ENCODE measurements at places on chromosomes 11 and 22.

DNA sequence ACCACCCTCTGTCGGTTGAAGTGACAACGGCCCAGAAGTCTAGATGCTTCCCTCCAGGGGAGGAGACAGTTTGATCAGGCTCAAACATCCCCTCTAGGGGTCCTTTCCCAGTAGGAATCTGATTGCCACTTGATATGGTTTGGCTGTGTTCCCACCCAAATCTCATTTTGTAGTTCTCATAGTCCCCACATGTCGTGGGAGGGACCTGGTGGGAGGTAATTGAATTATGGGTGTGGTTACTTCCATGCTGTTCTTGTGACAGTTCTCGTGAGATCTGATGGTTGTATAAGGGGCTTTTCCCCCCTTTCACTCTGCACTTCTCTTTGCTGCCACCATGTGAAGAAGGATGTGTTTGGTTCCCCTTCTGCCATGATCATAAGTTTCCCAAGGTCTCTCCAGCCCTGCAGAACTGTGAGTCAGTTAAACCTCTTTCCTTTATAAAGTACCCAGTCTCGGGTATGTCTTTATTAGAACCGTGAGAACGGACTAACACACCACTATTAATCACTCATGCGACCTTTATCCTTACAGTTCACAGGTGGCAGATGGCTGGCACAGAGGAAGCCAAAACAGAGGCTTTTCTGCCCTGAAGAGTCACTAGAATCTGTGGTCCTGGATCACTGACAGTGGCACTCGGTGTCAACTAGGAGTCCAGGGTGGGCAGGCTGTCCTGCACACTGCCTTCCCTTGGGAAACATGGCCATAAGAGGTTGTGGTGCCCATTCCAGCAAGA lies 21.6 kb downstream of the ASPHD2 start:
- no peak for DNase-seq

GRCh38 chr11:68840661-68841653 lies 759 bp downstream of the CPT1A start:
- peak; percentile 12 for DNase-seq

DNA sequence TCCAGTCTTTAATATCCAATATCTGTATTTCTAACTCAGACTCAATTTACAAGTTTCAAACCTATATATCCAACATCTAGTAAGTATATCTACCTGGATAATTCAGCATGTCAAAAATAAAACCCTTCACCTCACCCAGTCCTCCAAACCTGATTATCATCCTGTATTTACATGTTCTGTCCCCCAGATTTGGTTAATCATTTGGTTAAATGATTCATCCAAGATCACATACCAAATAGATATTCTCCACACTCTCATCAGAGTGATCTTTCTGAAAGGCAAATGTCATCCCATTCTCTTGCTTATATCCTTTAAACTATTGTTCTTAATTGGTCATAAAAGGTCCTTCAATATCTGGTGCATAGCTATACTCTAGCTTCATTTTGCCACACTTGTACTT lies 199.0 kb downstream of the SOX6 start:
- DNase-seq = no peak

GRCh38 chr22:27462190-27462589 lies 339.4 kb downstream of the MN1 start:
- no peak for DNase-seq

DNA sequence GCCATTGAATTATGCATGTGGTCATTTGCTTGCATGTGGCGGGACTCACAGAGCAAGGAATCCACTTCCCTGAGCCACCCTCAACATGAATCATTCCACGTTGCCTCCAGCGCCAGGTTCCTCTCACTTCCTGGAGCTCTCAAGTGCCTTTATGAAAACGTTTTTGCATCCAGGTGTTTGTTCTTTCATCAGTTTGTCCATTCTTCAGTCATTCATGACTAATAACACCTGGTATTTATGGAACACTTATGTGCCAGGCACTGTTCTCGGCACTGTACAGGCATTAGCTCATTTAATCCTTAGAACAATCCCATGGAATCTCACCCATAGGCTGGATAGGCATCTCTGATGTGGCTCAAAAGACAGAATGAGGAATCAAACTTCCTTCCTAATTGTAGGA lies 256.1 kb upstream of the SYN3 start:
- no peak for DNase-seq

- DNase-seq = no peak
Measured at GRCh38 chr11:64120951-64121569, 44.9 kb downstream of the MACROD1 start.

- DNase-seq = no peak
Measured at GRCh38 chr11:70826541-70827335, 425.6 kb downstream of the SHANK2 start.

GRCh38 chr11:26522912-26523610 lies 49.0 kb downstream of the MUC15 start:
- no peak for DNase-seq

DNA sequence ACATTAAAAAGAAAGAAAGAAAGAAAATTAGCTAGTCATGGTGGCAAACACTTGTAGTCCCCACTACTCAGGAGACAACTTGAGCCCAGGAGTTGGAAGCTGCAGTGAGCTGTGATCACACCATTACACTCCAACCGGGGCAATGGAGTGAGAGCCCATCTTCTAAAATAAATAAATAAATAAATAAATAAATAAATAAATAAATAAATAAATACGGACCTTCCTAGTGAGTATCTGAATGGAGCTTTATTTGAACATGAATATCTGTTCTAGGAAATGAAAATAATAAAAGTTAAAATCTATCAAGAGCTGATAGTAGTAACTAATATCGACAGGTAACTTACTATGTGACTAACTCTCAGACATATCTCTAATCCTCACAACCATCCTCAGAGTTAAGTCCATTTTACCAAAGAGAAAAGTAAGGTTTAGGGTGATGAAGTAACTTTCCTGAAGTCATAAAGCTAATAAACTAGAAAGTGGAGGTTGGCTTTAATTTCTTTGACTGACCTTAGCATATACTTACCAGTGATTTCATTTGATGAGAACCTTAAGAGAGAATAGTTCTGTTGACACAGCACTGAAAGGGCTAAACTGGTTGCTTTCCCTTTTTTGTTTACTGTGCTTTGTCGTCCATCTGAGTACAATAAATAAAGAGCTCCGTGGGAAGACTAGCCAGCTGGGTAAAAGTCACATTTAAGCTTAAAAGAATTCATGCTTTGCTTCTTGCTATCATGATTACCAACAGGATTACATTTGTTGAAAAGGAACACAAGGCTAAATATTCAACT lies 22.4 kb downstream of the ENTHD1 start:
- DNase-seq = no peak

- no peak for DNase-seq
Measured at GRCh38 chr22:44408829-44409192, 89.2 kb downstream of the RTL6 start.

GRCh38 chr11:115007851-115008250 lies 329.5 kb downstream of the NXPE2 start:
- no peak for DNase-seq

DNA sequence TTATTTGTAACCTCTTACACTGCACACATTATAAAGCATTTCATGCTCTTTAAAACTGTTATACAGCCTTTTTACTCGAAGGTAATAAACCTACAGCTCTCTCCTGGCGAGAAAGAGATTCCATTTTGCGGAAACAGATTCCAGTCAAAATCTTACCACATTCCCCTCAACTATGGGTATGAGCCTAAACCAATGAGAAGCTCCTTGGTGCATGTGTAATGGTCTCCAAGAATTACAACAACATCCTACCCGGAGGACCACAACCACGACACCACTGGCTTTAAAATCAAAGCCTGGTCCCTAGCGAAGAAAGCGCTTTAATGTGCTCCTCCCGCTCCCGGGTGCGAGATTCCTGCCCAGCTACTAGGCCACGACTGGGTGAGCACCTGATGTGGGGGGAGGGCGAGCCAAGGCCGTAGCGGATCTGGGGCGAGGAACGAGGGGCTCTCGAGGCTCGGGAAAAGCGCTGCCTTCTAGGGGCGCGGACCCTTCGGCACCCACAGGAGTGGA lies 821 bp downstream of the CELF1 start:
- peak; percentile 15 for DNase-seq

- DNase-seq = no peak
Measured at GRCh38 chr22:41636467-41636866, 15.4 kb downstream of the XRCC6 start.

- DNase-seq = no peak
Measured at GRCh38 chr11:12050470-12051286, 42.3 kb upstream of the DKK3 start.

DNA sequence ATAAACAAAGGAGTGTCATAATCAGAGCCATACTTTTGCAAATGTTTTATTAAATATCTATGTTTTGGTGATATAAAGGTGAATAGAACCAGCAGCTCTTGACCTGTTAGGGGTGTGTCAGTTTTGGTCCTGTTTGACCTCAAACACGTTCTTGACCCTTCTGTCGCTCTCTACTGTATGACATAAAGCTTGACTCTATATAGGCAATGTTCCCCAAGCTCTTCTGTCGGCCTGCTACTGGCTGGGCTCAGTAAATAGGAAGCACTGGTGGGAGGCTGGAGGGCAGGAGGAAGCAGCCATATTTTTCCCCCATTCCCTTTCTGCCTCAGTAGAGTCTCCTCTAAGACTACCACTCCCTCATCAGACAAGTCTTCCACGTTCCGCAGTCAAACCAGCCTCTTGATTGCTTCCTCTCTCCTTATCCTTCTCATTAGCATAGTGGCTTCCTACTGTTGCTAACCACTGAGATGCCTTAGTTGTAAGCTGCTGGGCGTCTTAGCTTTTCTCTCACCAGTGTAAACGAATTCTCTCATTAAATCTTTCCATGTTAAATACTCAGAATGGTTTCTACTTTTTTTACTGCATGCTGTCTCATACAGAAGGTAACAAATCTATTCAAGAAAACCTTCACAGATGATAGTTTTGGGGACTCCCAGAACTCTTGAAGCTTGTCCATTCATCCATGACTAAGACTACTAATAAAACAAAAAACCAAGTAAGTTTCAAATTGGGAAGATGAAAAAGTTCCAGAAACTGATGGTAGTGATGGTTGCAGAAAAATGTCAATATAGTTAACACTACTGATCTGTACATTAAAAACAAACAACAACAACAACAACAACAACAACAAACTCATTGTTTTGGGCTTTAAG lies 3.3 kb downstream of the NPAT start:
- DNase-seq = no peak

GRCh38 chr11:59966201-59966600 lies 2.4 kb downstream of the OOSP4A start:
- no peak for DNase-seq

DNA sequence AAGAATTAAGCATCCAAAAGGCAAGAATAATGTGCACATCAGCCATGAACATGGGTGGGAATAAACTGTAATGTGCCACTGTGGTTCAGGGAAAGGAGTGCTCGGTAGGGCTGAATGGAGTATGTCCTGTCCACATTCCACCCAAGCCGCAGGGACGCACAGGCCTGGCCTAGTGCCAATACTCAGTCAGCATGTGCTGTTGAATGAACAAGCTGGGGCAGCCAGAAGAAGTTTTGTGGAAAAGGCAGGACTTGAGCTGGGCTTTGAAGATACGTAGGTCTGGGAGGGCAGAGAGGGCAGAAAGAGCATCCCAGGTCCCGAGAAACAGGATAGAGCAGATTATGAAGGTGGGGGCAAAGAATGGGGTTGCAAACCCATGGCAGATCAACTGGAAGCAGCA lies 60.0 kb upstream of the PLET1 start:
- no peak for DNase-seq
